ENCODE measurements at places on chromosomes 12 and 14.

GRCh38 chr12:112820796-112821195 is 29.2 kb downstream of the RPH3A start:
- DNase-seq = no peak

DNA sequence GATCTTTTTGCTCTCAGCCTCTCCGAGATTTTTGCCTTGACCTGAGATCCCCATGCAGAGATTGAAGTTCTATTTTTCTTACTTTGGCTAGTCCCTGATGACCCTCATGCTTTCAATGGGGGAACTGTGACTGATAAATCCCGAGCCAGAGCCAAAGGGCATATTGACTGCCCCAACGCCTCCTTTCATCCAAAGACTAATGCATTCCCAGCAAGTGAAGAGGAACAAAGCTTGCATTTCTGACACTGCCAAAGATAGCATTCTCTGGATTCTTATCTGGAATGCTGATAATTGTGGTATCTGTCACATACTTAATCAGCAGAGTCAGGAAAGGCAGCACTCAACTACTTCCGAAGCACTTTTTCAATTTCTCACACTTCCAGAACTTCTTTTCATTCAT is 152.3 kb upstream of the EGLN3 start:
- no peak for DNase-seq

DNA sequence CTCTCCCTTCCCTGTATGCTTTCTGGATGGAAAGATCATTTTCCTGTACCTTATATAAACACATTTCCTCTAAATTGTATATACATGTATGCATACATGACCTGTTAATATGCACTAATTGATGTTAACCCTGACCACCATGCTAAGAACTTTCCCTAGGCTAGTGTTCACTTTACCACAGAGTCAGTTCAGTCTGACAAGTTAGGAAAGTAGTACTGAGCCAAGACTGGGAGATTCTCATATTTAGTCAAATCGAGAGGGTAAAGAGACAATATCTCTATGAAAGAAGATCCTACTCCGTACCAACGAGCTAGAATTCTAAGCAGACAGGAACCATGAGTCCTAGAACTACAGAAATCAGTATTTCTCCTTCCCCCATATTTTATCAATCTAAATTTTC is 36.8 kb downstream of the ATF7 start:
- DNase-seq = no peak

GRCh38 chr14:73397810-73398209 is 60.5 kb downstream of the NUMB start:
- DNase-seq = no peak

DNA sequence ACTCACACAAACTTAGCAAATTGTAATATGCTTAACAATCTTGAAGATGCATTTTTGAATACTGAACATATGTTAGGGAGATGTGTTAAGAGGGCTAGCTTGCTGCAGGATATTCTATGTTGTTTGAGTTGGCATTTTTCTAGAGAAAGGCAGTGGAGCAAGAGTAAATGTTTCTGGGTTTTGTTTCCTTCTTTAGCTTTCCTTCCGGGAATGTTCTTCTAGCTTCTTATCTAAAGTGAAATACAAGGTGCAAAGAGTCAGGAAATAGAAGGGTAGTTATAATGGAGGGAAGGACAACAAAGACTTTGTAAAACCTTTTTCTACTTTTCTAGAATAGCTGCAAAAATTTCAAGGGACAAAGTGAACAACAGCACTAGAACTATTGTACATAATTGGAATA is 77.6 kb upstream of the KCNH3 start:
- DNase-seq = no peak

- DNase-seq = no peak
These were observed 1050.0 kb downstream of the GALC start for GRCh38 chr14:86942936-86943335.

DNA sequence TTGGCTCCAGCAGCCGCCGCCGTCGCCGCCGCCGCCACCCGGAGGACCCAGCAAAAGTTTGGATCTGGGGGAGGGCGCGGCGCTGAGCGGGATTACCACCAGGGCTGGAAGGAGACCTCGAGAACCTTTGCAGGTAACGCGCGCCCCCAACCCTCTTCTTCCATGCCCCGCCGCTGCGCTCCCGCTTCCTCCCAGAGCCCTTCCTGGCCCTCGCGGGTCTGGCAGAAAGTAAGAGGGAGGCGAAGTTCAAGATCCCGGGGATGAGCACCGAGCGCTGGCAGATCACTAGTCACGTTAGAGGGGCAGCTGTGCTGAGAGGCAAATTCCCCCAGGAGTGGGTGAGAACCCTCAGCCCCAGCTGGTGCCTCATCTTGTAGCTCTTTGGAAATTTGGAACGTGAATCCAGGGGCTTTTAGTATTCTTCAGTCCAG is 3.9 kb downstream of the FLRT2 start:
- DNase-seq = no peak

GRCh38 chr14:73253721-73254120 is 16.4 kb downstream of the PAPLN start:
- DNase-seq = no peak

DNA sequence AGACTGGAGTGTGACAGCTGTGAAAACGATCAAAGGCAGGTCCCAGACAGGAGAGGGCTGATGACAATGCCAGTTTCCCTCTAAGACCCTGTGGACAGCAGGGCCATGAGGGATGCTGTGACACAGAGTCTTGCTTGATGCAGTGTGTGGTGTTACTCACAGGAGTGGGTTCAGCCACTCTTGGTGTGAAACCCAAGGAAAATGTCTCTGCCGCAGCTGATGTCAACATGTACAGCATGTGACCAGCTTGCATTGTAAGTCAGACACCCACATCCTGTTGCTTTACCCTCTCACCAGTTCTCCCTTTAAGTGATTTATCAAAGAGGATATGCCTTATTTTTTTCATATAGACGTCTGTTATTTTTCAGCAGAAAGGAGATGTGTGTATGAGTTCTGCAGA is 268.6 kb downstream of the BTG1 start:
- peak; percentile 88 for DNase-seq

GRCh38 chr14:88668448-88669116 is 105.7 kb downstream of the ZC3H14 start:
- no peak for DNase-seq

- no peak for DNase-seq
These were observed 100.6 kb downstream of the ANO4 start for GRCh38 chr12:100895192-100895591.

DNA sequence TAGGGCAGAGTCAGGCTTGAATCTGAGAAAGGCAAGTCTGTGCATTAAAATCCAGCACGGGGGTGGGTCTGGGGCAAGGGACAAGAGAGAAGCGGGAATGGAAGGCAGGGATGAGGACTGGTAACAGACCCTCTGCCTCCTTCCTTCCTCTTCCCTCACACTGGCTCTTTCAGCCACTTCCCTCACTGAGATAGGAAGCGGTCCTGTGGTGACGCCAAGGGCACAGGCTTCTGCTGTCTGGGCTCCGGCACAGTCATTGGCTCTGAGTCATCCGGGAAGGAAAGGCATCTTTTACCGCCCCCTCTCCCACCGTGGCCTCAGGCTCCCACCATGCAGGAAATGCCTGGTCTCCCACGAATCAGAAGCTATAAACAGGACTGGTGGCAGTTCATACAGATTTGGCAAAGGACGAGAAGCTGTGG is 70.2 kb downstream of the ETV6 start:
- peak; percentile 41 for DNase-seq

- no peak for DNase-seq
These were observed 24.3 kb upstream of the GLIPR1L2 start for GRCh38 chr12:75366629-75367028.

DNA sequence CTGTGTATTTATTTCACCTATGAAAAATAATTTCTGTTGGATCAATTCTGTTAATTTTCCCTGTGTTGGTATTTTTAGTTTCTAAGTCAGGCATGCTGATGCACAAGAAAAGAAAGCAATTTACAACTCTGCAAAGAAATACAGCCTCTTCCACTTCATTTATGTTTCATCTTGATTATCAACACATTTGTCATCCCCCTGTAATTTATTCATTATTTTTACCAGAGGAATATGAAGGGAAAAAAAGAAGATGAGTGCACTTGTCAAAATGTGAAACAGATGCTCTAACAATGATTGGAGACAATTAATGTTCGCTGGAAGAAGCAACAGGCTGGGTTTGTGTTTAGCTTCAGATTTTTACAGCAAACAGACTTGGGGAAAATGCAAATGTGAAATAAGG is 958.5 kb upstream of the SEL1L start:
- no peak for DNase-seq

GRCh38 chr14:72513965-72514659 is 379.8 kb downstream of the DPF3 start:
- DNase-seq = no peak

- no peak for DNase-seq
These were observed 45.2 kb upstream of the BAZ1A start for GRCh38 chr14:34920339-34920738.

DNA sequence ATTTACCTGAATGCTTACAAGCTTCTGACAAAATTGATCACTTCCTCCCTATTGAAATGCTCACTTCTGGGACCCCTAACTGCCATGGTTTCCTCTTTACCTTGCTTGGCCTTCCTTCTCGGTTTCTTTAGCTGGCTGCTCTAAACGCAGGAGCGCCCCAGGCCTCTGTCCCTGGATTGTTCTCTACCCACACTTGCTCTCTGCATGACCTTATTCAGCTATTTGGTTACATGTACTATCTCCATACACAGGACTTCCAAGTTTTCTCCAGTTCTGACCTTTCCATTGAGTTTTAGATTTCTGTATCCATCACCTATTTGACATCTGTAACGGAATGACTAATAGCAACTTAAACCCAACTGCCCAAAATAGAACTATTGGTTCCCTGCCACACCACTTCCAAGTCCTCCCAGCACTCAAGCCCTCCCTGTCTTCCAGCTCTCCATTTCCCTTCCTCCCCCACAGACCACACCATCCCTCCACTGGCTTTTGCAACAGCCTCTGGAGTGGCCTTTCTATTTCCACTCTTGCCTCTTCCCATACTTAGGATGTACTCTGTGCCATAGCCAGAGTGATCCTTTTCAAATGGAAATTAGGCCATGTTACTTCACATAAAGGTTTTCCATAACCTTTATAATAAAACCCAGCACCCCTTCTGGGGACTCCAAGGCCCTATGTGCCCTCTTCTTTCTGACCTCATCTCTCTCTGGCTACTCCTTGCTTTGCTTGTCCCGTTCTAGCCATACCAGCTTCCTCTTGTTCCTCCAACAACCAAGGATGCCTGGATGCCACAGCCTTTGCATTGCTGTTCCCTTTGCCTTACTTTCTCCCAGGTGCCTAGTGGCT is 202.2 kb downstream of the AEBP2 start:
- no peak for DNase-seq

- DNase-seq = no peak
These were observed 128.5 kb downstream of the HMGA2 start for GRCh38 chr12:65952737-65953209.

DNA sequence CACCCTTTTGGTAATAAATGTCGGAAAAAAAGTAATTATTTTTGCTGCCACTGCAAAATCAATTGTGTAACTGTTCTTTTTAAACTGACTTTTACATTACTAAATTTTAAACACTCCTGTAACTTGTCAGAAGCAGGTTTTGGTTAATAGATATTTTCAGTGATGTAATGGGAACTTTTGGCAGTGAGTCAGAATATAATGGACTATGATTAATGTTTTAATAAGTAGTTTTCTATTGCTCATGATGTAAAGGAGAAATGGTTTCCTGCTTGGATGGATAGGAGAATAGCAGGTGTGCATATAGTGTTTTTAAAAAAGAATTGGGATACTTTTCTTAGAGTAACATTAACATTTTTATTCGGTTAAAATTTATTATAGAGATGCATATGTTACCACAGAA is 58.8 kb downstream of the TRMT5 start:
- DNase-seq = no peak

DNA sequence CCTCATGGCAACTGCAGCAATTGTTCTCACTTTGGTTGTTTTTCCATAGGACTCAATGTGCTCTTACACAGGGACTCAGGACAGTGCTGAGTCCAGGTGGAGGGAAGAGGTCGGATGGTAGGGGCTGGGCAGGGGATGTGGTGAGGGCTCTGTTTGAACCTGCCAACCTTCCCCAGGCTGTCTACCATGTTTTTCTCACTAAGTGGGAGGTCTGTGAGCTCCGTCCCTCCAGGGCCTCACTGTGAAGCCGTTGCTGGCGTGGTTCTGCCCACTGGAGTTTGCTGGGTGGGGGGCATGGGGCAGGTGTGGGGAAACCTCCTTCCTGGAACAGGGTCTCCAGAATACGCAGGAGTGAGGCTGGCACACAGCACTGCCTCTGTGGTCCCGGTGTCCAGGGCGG is 20.7 kb upstream of the PRMT8 start:
- no peak for DNase-seq

- no peak for DNase-seq
These were observed 23.6 kb upstream of the USP44 start for GRCh38 chr12:95574799-95575452.

DNA sequence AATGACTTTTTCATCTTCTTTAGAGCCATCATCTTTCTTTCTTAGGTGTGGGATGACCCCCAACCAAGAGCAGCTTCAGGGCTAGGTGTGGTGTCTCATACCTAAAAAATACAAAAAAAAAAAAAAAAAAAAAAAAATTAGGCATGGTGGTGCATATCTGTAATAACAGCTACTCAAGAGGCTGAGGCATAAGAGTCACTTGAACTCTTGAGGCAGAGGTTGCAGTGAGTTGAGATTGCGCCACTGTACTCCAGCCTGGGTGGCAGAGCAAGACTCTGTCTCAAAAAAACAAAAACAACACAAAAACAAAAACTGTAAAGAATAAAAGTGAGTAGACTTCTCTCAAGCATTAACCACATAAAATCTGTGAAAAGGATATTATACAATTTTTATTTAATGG is 8.0 kb upstream of the ATF7IP start:
- DNase-seq = no peak

GRCh38 chr12:94191023-94191422 is 42.6 kb downstream of the PLXNC1 start:
- DNase-seq = no peak

GRCh38 chr12:119644930-119645329 is 23.0 kb upstream of the PRKAB1 start:
- DNase-seq = no peak

- no peak for DNase-seq
These were observed 54.4 kb downstream of the SPPL3 start for GRCh38 chr12:120849765-120850164.

DNA sequence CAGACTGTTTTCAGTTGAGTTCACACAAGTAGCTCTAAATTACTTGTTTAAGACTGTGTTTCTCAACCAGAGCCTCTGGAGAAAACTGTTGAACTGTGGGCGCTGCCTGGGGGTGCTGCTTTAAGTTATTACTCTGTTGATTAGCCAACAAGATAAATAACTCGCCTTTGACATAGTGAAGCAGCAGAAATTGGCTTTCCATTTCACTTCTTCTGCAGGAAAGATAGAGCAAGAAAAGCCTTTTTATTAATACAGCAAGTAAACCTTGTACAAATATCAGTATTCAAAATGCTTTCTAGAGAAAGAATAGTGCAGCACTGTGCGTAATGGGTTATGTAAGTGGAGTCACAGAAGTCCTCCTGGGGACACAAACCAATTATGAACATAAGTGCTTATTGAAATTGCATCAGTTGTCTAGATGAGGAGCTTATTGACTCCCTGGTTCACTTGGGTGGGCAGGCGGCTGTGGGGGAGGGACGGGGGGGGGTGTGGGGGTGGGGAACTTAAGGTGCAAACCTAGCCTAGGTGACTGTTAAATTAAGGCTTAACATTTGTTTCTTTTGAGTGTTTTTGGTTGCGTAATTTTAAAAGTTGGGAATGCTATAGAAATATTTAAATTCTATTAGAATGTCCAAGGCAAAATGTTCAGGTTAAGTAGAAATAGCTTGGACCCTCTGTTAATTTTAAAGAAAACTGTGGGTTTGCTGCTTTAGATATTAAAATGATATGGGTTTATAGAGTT is 6.3 kb downstream of the FRS2 start:
- DNase-seq = no peak

- no peak for DNase-seq
These were observed 90.3 kb downstream of the DDHD1 start for GRCh38 chr14:53062856-53063255.

- no peak for DNase-seq
These were observed 574 bp downstream of the GLRX5 start for GRCh38 chr14:95535226-95536021.
